ENCODE measurements at places on chromosomes 4 and X.

DNA sequence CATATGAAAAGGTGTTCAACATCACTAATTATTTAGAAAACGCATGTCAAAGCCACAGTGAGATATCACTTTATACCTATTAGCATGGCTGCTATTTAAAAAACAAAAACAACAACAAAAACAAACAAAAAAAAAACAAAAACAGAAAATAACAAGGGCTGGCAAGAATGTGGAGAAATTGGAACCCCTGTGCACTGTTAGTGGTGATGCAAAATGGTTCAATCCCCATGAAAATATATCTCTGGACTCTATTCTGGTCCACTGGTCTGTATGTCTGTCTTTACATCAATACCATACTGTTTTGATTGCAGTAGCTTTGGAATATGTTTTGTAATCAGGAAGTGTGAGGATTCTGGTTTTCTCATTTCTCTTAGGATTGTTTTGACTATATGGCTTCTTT, 43.6 kb upstream of the SPP1 start:
- no peak for DNase-seq

GRCh38 chrX:19272452-19272851, 71.3 kb upstream of the PDHA1 start:
- DNase-seq = no peak

- DNase-seq = no peak
These were observed 901.9 kb upstream of the AGA start for GRCh38 chr4:178344096-178344495.

DNA sequence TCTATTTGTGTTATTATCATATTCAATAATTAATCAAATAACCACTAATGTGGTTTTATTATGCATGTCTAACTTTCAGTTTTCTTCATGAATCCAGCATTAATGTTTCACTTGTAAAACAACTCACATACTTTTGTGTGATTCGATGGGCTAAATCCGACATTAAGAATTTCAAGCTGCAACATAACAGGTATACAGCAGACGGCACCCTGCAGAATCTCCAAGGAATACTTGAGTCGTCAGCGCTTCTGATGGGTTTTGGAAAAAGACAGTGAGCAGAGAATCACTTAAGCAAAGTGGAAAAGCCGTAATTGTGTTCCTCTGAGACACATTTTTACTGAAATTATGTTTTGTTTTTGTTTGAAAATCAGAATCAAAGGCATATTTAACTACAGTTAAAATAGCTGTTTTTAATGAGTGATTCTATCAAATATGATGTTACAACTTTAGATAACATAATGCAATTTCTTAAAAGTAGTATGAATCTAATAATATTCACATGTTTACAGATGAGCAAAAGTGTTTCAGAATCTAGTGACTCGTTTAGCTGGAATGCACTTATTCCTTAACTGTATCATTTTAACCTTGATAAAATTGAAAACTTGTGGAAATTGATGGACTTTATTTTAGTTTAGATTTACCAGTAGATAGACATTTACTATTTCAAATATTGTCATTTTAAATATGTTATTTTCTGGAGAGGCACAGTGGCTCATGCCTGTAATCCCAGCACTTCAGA, 514.8 kb downstream of the CCSER1 start:
- no peak for DNase-seq

GRCh38 chrX:153469811-153470410, 465 bp downstream of the HAUS7 start:
- DNase-seq = no peak

DNA sequence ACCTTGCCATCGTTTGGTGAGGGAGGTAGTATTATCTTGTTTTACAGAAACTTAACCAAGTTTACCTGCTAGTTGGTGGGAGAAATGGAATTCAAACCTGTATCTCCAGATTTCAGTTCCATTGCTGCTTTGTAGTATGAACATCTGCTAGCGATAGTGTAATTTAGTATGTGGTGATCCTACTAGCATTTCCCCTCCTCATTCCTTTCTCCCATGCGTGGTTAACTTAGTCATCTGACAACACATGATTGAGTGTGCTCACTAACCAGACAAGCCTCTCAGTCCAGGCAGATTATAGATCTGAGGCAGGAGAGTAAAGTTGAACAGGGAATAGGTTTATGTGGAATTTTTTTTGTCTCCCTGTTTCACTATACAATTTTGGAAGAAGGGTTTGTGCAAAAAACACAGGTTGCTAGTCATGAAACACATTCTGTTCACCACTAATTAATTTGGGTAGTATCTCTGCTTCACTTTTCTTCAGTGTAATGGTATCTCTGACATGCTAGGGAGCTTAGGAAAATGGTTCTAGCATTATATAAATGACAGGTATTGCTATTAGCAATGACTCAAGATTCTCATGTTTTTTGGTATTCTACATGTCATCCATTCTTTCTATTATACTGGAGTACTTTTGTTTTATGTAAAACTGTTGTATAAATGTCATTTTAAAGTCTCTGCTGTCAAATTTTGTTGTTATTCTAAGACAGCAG, 21.7 kb downstream of the RBPJ start:
- DNase-seq = no peak

DNA sequence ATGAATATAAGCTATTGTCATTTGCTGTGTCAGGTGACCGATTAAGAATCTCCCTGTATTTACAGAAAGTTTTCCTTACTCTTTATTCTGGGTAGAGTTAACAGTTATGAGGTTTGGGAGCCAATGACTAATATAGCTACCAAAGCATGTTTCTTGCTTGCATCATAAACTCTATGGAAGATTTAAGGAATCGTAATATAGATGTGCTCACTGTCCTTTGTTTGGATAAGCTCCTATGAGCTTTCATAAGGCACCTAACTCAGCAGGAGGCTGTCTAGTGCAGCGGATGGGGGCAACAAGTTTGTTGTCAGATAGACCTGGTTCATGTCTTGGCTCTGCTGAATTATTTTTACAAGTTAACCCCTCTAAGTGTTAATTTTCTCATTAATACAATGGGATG, 75.0 kb upstream of the PAQR3 start:
- no peak for DNase-seq
